GM12864 (cell line): ENCODE measurements at places on chromosomes 7 and 10.

- no peak for DNase-seq
These were observed 29.0 kb upstream of the MPP7 start for GRCh38 chr10:28331841-28332240.

DNA sequence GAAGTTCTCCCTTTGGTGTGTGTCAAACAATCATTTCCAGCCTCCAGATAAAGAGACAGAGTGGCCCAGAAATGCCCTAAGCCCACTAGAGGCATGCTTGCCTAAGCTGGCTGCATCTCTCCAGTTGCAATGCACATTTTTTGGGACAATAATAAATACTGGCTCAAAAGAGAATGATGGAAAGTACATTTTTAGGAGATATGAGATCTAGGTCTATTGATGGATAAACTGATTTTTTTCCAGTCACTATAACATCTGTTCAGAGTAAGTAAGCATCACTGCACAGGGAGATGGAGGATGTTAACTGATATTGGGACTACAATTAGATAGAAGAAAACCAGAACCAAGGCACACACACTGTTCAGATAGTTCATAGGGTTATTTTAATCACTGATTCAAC, 553.0 kb downstream of the GRM8 start:
- DNase-seq: no peak

DNA sequence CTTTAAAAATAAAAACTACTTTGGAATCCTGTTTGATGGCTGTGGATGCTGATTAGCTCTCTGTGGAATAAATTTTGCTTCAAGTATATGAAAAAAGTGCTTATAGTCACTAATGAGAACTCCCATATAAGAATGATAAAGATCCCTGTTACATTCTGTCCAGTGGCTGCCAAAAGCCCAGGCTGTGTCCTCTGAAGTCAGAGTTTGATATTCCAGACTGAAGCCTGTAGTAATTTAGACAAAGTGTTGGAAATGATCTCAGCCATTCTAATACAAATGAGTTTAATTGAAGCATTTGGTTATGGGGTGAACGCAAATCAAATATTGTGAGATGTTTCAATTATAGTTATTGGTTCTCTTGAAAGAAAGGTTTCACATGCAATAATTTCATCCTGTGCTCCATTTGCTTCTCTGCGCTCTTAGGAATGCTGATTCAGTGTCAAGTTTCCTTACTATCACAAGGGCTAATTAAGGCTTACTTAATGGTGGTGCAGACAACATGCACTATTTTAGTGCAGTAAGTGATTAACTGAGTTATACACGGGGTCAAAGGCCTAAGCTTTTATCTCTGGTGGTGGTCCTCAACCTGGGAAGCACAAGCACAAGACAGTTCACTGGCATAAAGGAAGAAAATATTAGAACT, 867.6 kb downstream of the SORCS1 start:
- DNase-seq: no peak

DNA sequence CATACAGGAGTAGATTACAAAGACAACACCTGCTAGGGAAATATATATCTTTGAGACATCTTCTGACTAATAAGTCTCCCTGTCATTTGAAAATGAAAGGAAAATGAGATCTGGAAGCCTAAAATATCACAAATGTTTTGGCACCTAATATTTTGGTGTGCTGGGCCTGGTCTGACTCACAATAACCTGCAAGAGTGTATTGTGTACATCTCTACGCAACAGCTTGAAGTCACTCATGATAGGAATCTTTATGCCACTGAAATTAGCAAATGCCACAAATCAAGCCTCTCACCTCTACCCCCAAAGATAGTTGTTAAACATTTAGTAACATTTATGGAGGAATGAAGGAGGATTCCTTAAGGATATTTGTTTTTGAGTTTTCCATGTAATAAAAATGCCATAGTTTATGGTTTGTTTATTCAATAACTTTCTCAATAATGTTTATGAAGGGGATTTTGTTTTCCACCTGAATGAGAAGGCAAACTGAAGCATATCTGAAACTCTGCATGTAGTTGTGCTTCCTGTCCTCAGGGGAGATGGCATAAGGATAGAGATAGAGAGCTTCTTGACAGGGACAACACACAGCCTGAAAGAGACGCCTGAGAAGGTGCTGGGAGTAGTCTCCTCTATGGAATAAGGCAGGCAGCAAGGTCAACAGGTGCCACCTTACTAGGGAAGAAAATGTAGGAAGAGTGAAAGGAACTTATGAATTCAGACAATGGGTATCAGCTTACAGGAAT, 197.4 kb downstream of the AHR start:
- DNase-seq: no peak

- no peak for DNase-seq
These were observed 17.7 kb upstream of the IFIT1B start for GRCh38 chr10:89360157-89360556.

DNA sequence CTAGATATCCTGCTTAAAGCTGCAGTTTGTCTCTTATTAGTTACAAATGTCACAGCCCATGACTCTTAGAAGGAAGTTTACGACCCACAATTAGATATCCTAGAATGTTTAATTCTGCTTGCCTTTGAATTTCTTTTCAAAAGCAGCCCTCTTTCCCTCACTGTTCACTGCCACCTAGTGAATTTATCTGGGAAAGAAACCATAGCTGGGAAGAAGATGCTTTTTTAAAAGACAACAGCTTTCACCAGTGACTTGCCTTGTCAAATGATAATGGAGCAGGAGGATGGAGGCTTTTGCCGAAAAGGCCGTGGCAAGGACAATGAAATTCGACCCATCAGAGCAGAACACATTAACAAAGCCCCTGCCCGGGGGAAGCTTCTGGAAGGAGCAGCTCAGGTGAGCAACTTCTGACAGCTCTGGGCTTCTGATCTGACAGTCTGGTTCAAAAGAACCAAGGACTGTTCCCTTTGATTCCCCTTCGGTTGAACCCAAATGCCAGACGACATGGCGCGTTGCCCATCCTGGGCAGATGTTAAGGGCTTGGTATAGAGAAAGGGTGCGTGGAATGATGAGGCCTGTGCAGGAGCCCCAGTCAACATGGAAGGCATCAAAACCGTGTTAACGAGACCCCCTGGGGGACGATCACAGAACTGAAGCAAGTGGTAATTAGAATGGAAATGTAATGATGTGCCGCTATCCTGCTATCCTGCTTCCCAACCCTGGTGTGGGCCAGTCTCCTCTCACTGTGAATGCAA, 236.8 kb downstream of the FRMD4A start:
- DNase-seq: no peak

DNA sequence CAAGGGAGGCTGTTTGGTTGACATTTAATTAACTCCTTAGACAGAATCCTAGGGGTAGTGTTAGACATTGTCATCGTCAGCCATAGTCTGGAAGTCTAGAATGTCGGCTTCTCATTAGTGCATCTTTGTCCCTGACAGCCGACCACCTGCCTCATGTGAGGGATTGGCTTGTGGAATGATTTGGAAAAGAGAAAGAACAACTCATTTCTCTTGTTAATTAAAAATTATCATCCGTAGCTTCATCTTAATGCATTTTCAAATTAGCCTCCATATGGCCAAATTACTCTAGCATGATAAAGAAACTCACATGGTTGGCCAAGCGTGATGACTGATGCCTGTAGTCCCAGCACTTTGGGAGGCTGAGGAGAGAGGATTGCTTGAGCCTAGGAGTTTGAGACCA, 97.7 kb upstream of the PARD3 start:
- DNase-seq: no peak
